Fibroblast of villous mesenchyme (primary cell): ENCODE measurements at places on chromosomes 12 and 14.

DNA sequence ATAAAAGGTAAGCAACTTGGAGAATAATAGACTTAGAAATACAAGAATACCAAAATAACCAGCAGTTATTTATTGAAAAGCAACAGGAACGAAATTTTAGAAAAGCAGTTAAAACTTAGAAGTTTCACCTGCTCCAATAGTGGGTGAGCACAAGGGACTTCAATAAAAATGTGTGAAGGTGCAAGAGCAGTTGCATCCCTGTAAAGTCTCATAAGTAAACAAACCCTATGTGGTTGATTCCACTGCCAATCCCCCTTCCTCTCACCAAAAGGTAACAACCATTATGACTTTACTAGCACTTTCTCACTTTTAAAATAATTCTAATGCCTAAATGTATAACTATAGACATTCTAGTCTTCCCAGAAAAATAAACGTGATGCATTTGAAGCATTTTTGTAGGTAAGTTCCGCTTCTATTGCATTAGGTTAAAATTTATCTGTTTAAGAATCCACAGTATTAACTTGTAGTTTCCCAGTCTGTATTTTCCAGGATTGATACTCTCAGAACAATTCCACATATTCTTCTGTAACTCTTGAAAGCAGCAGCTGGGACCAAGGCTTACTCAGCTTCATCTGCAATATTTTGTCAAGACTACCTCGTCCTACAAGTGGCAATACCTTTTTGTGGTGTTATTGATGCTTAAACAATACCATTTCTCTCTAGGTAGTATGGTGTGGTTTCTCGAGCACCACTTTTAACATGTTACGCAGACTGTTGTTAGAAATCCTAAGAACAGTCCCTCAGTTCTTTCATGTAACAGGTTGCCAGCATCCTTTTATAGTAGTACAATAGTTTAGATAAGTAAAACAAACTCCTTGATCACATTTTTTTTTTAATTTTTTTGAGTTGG is 32.1 kb downstream of the HNRNPC start:
- no peak for DNase-seq

- no peak for DNase-seq
These were observed 56.9 kb upstream of the TSPAN8 start for GRCh38 chr12:71214511-71215285.

- DNase-seq: peak; percentile 57
These were observed 21.7 kb downstream of the WBP11 start for GRCh38 chr12:14781563-14781962.

DNA sequence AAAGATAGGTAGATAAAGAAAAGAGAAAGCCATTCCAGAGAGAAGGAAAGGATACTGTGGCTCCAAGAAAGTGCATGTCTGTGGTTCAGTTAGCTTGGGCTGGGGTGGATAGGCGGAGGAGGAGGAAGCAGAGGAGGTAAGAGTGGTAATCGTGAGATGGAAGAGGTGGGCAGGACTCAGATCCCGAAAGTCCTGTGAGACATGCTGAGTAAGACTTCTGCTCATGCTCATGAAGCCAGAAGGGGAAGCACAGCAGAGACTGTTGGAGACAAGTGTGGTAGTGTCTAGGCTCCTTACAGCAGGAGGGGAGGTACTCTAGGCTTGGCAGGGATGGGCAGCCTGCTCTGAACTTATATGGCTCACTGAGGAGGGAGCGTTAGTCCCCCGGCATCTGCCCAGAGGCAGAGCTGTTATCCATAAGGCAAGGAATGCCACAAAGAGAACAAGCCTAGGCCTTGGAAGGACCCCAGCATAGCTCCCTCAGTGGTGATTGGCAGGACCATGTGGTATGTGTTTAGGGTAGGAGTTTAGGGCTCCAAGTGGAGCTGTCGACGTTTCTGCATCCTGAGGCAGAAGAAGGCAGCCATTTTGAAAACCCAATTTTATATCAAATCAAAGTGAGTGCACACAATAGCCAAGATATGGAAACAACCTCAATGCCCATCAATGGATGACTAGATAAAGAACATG is 135.3 kb downstream of the SMOC1 start:
- DNase-seq: no peak

- DNase-seq: no peak
These were observed 1.3 kb downstream of the NAA30 start for GRCh38 chr14:57391517-57392195.

DNA sequence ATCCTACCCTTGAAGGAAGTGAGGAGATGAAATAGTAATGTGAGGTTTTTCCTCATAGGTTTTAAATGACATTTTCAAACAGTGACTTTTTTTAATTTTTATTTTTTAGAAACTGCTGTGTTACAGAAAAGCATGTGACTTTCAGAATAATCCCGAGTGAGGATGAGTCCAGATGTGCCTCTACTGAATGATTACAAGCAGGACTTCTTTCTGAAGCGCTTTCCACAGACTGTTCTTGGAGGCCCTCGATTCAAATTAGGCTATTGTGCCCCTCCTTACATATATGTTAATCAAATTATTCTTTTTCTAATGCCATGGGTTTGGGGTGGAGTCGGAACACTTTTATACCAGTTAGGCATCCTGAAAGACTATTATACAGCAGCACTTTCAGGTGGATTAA is 15.8 kb downstream of the PCNX4 start:
- no peak for DNase-seq

- peak; percentile 39 for DNase-seq
These were observed 93.6 kb downstream of the DIP2B start for GRCh38 chr12:50598321-50598862.

DNA sequence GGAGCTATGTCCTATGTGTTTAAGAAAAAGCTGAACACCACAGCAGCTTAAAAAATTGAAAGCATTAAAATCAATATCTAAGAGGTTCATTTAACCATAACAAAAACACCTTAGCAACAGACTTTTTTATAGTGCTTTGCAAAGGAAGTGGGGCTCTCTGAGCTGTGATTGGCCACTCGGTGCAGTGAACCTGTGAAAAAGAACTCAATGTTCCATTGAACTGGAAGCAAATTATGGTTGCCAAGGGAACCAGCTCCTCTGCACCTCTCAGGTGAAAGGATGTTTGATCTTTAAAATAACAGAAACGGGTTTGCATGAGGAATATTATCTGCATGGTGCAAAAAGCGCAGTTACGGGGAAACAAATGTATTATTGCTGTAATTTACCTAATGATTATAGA is 149.4 kb downstream of the SNAPC1 start:
- DNase-seq: no peak

- no peak for DNase-seq
These were observed 2.8 kb upstream of the KRAS start for GRCh38 chr12:25253371-25254068.

GRCh38 chr12:11524446-11524845 is 125.0 kb upstream of the ETV6 start:
- DNase-seq: no peak

DNA sequence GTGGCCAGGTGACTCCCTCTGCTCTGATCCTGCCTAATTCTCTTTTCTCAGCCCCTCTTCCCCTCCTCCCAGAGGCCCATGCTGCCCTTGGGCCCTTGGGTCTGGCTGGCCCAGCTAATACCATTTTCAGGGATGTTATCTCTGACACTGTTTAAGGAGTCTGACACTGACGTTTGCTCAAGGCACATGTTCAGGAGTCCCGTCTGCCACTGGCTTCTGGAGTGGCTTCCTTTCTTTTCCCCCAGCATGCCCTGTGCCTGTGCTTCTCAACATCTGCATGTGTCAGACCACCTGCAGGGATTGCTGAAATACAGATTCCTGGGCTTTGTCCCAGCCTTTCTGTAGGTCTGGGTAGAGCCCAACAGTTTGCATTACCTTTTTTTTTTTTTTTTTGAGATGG is 128.9 kb downstream of the BCL11B start:
- DNase-seq: no peak

DNA sequence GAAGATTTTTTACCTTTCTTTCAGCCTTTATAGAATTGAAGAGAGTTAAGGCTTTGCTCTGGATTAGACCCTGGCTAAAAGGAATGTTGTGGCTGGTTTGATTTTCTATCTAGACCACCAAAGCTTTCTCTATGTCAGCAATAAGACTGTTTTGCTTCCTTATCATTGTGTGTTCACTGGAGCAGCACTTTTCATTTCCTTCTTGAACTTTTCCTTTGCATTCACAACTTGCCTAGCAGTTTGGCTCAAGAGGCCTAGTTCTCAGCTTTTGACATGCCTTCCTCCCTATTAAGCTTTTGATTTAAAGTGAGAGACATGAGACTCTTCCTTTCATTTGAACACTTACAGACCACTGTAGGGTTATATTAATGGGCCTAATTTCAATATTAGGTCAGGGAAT is 64.1 kb upstream of the USP15 start:
- DNase-seq: no peak

DNA sequence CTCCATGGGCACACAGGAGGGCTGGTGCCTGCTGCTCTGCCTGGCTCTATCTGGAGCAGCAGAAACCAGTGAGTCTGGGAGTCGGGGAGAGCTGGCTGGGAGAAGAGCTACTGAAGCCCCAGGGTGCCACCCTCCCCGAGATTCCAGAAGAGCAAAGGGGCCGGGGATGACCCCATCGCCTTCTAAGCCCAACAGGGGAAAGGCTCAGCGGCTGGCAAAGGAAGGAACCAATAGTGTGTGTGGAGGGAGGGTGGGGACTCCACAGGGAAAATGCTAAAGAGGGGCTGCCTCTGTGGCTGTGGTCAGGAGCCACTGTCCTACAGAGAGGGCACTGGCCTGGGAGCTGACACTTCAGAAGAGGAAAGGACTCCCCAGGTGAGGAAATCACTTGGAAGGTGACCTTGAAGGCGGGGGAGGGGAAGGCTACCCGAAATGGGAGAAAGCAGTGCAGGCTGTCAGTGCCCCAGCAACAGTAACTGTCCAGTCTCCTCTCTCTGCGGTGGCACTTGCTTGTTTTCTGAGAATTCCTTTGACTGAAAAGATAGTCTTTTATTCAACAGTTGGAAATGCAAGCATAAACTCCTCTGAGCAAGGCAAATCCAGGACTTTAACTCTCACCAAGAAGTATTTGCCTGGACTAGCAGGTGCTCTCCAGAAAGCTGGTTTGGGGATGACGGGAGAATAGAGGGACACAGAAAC is 552 bp downstream of the TAPBPL start:
- no peak for DNase-seq

DNA sequence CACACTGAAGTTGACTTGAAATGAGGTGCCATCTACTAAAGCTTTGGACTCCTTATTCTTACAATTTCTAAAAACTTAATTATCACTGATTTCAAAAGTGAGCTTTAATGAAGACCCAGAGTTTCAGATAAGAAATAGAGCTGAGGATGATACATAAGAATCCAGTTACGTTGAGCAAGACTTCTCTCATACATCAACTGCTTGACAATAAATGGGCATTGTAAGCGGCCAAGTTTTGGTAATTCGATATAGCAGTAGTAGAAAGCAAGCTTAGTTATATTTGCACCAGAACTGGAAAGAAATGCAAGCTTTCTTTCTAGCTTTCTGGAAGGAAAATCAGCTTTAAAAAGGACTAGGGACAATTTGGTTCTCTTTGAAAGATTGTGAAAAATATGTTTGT is 1359.6 kb downstream of the FSCB start:
- no peak for DNase-seq

GRCh38 chr14:57487771-57488170 is 5.9 kb downstream of the CCDC198 start:
- DNase-seq: no peak

DNA sequence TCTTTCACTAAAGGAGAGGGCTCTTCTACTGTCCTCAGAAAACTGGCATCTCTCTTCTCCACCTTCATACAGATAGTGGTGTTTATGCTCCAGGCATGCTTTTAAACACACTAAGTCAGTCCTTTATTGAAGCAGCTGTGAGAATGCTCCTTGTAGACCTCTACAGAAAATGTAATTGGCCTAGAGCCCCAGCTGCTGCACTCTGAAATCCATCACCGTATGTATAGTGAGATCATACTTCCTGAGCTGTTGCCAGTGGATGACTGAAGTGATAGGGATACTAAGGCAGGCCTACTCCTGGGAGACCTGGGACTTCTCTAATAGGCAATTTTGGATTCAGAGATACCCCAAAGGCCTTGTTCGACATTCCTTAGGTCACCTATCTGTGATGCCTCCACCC is 535.4 kb downstream of the RPS29 start:
- no peak for DNase-seq

DNA sequence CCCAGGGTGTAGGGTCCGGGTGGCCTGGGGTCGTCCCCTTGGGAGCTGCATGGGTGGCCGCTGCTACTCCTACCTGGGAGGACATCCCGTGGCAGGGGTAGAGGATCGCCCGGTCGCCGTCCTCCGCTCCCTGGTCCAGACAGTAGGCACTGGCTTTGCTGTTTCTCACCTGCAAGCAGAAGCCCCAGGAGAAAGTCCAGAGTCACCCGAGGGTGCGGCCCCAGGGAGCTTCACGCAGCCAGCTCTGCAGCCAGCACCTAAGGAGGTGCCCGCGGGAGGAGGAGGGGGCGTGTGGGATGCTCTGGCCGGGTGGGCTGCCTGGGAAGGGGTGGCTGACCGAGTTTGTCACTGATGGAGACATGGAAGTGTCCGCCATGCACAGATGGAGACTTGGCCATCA is 54.8 kb downstream of the NOC4L start:
- no peak for DNase-seq
